ENCODE measurements at places on chromosomes 7 and 10.

DNA sequence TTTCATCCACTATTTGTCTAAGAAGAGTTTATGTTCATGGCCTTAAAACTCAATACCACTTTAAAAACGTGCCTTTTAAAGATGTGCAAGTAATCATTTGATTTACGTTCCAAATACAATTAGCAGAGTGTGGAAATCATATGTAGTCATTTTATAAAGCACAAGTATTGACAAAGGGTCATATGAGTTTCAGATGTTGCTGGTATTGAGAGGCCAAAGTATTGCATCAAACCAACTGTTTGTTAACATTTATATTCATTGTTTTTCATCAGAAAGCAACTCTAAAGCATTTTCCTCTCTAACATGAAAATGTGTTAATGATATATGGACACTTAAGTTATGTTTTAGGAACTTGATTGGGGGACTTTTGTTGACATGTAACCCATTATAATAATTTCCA is 11.5 kb upstream of the TSGA13 start:
- no peak for DNase-seq

- no peak for DNase-seq
Measured at GRCh38 chr10:12051241-12051640, 8.6 kb upstream of the UPF2 start.

GRCh38 chr7:157433628-157434027 is 96.8 kb downstream of the DNAJB6 start:
- DNase-seq: no peak

- DNase-seq: no peak
Measured at GRCh38 chr10:49601857-49602256, 8.3 kb upstream of the SLC18A3 start.

DNA sequence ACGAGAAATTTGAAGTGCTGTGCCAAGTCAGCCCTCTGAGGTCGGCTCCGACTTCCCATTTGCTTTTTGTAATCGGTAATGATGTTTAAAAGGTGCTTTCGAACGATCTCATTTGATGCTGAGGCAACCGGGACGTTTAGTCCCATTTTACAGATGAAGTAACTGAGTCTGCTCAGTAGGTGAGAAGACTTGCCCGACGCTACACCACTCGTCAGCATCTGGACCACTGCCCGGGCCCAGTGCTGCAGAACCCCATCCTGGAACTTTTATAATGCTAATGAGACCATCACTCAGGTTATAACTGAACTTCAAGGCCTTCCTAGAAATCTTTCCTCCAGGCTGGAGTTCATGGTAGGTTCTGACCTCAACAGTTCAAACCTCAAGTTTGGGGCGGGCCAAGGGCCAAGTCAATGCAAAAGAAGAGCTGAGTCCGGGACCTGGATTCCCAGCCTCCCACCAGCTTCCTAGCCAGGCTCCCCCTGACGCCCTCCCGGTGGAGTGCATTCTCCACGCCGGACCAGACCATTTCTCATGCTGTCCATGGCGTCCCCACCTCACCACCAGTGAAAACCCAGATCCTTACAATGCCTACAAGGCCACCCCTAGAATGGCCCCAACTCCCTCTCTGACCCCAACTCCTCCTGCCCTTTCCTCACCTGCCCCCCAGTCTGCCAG is 699 bp upstream of the PDLIM1 start:
- DNase-seq: no peak

- no peak for DNase-seq
Measured at GRCh38 chr10:67618116-67618515, 77.9 kb downstream of the CTNNA3 start.

DNA sequence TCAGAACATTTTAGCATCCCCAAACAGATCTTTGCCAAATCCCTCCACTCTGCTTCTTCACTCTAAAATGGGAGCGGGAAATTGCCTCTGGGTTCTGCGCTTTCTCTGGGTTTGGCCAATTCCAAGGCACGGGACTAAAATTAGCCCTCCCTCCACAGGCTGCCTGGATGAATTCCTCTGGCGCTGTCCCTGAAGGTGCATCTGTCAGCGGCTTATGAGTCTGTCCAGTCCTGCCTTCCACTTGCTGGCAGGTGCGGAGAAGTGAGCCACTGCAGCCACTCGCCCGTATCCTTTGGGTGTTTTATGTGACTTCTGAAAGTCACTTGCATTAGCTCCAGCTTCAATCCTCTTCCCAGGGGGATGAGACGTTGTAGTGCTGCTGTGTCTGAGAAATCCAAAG is 121.6 kb downstream of the SH2D4B start:
- no peak for DNase-seq

DNA sequence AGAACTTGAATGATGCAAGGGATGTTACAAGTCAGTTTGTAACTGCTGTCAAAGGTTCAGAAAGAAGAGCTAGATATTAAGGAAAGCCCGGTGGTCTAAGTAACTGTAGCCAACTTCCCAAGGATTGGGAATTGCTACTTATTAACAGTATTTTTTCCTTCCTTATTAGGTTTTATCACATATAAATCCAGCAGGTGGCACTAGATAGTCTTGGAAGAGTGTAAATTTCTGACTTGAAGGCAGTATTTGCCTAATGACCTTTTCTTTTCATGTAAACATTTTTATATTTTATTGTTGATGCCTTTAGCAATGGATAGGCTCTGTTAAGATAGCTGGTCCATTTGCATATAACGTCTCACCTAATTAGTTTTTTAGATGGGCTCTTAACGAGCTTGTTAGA is 51.2 kb downstream of the ANLN start:
- no peak for DNase-seq

DNA sequence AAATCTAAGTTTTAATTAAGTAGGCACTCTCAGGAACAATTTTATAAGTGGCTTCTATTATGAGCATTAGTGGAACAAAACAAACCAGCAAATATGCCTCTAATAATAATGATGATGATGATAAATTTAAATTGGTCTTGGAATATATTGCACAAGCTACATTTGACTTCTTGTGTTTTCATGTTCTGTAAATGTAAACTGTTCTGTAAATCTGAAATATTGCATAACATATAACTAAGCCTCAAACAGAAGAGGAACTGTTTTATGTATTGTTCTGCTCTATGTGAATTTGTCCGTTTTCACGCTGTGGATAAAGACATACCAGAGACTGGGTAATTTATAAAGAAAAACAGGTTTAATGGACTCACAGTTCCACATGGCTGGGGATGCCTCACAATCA is 625.2 kb upstream of the CELF2 start:
- no peak for DNase-seq

DNA sequence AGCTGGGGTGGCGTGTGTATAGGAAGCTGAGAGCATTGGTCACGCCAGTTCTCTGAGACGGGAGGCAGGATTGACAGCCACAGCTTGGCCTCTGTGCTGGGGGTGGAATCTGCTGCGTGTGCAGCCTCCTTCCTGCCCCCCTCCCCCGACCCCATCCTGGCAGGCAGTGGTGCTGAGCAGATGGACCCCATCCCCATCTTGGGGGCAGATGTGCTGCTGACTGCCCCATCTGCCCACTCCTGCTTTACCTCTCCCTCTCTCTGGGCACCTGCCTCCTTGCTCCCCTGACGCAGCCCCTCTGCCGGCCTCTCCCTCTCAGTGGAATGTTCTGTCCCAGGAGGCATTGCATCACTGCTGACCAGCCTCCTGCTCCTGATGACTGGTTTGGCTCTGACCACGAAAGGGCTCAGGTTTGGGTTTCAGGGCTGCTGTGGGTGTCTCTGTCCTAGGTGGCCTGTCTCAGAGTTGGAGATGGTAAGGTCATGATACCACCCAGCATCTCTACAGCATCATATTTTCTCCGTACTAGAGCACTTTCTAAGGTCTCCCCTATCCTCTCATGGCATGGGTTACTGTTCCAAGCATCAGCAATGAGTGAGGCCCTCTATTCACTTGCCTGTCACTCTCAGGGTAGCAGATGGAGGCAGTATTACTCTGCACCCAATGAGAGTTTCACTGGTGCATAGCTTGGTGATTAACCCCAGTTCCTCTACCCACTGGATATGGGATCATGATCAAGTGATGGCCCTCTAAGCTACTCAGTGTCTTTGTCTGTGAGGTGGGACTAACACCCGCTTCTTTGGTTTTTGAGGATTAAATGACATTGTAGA is 81.9 kb downstream of the RBM20 start:
- DNase-seq: no peak

GRCh38 chr7:29401769-29402168 is 161.9 kb upstream of the PRR15 start:
- no peak for DNase-seq

GRCh38 chr7:127392182-127392565 is 334 bp downstream of the ZNF800 start:
- DNase-seq: no peak

GRCh38 chr7:27104341-27105058 is 2.0 kb upstream of the HOXA2 start:
- DNase-seq: no peak
